ENCODE measurements at places on chromosomes 12 and 14.

DNA sequence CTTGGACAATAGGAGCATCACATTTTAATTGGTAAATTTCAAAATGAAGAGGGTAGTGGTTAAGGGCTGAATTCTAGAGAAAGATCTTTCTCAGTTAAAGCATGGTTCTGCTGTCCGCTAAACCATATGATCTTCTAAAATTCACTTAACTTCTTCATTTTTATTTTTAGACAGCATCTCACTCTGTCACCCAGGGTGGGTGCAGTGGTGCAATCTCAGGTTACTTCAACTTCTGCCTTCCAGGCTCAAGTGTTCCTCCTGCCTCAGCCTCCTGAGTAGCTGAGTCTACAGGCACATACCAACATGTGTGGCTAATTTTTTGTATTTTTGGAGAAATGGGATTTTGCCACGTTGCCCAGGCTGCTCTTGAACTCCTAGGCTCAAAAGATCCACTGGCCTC, 226.7 kb upstream of the ABCD2 start:
- no peak for DNase-seq

GRCh38 chr14:74495356-74495755, 1.8 kb downstream of the ISCA2 start:
- no peak for DNase-seq

GRCh38 chr12:64749461-64750200, 9.6 kb downstream of the GNS start:
- DNase-seq = no peak

GRCh38 chr12:44626883-44627282, 249.2 kb downstream of the NELL2 start:
- DNase-seq = no peak

DNA sequence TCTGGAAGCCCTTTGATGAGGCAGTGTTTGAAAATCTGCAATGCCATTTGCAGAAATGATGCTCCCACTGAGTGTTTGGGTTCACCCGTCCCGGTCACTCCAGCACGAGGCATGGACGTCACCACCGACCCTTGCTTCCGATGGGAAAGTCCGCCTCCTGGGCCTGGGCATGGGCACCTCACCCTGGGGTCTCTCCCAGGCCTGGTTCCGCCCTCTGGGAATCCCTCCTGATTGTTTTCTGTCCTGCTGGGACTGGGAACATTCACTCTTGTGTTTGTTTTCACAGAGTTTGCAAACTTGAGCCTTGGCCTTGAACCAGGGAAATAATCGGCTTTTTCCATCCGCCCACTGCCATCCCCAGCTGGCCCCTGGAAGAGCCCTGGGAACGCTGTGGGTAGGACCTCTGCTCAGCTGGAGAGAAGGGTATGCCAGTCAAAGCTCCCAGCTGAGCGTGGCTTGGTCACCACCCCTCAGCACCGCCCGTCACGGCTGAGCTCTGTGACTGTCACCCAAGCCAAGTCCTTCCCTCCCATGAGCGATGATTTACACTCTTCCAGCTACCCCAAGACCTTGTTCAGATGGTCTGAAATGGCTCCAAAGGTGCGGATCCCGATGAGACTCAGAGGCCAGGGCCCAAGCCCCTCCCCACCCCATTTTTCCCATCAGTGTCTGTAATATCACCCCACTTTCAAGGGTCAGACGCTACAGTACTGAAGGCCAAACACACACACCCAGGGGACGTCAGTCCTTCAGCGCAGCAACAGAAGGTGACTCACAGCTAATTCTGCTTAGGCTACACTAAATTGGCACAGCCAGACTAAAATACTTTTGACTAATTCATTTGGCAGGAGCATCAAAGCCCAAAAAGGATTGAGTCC, 34.1 kb upstream of the FZD10 start:
- no peak for DNase-seq

GRCh38 chr12:3231399-3231876, 154.3 kb downstream of the TSPAN9 start:
- DNase-seq = no peak

GRCh38 chr12:107319533-107320032, 226.2 kb upstream of the CRY1 start:
- no peak for DNase-seq

- no peak for DNase-seq
Observed at GRCh38 chr14:101186544-101186943, 283.0 kb upstream of the RTL1 start.

- DNase-seq = no peak
Observed at GRCh38 chr14:32934881-32935633, 3.6 kb upstream of the NPAS3 start.

DNA sequence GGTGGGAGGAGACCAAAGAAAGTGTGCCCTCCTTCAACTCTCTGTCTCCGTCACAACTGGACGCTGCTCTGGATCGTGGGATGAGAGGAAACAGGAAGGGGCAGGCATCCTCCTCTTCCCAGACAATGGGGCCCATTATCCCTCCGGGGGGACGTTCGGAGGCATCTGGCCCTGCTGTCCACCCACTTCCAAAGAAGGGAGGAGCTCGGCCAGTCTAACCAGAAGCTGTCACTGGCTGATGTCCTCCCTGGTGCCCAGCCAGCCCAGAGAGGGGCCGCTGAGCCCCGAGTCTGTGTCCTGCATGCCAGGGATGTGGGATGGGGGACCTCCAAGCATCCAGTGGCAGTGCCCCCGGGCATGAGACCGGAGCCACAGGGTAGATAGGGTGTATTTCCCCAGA, 39.8 kb upstream of the MEG3 start:
- no peak for DNase-seq

DNA sequence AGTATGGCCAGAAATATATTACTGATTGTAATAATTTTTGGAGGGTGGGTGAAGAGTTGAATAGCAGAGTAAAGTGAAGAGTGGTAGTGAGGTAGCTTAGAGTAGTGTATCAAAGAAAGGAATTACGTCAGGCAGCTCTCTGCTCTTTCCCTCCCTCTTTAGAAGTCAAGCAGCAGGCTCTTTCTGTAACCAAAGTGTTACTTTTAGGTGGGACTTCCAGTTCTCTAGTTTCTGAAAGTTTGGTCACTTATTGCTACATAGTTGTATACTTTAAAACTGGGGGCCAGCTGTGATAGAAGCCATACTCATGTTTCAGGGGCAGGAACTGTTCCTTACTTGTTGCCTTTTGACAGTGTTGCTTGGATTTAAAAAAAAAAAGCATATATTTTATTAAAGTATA, 30.6 kb downstream of the ATF7IP start:
- DNase-seq = no peak

- DNase-seq = no peak
Observed at GRCh38 chr12:116333402-116333801, 55.9 kb upstream of the MED13L start.

DNA sequence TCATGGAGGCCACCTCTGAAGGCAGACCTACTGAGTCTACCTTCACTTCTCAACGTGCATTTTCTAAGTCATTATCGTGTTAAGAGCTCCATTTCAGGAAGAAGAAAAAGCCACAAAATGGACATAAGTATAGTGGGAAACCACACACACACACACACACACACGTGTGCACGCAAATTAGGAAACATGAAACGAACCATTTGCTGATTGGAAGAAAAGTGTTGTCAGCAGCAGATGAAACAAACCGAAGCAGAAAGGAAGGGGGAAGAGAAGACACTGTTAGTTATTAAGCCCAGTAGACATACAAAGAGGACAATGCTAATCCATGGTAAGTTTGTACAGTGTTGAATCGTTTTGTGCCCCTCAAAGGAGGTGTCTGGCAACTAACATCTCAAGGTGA, 9.9 kb upstream of the VPS33A start:
- no peak for DNase-seq

- no peak for DNase-seq
Observed at GRCh38 chr14:64611358-64612020, 61.7 kb downstream of the PPP1R36 start.

DNA sequence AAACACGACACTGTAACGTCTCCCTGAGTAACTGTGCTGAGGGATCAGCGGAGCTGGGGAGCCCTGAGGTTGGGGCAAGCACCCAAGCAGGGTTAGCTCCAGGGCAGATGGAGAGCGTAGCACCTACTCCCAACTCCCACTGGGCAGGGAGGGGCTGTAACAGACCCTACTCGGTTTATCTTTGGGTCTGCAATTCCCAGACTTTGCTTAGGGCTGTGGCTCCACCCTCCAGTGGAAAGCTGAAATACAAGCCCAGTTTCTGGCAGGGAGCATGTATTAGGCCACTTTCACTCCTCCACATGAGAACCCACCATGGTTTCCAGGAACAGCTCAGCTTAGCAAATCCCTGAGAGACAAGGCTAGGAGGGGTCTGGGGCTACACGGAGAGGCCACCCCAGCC, 17.3 kb upstream of the TC2N start:
- no peak for DNase-seq

DNA sequence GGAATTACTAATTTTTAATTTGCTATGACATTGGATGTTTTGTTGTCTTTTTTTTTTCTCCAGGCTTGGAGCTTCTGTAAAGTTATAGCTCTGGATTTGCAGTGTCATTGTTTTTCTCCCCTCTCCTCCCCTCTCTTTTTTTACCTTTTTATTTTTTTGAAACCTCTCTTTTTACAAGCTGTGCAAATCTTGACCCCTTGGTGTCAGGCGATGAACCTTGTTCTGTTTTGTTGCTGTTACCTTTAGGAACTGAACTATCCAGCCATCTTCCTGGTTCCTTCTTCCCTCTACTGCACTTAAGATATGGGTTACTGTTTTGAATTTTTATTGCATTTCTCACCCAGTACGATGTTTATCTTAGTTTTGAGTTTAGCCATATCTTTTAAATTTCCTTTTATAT, 13.7 kb downstream of the KTN1 start:
- no peak for DNase-seq

DNA sequence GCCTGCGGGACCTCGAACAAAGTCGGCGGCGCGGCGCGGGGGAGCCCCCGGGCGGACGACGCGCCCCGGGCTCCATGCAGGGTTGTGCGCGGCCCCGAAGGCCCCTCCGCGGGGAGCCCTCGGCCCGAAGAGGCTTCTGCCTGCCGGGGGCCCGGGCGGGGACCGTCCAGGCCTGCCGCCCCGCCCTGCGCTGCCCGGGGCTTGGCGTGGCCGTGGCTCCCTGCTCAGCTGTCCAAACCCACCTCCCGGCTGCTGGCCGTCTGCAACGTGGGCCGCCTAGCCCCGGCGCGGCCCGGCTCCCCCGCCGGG, 670 bp downstream of the DYRK2 start:
- DNase-seq = no peak

GRCh38 chr14:67446371-67447032, 34.5 kb upstream of the PLEK2 start:
- DNase-seq = no peak

- DNase-seq = no peak
Observed at GRCh38 chr12:128970110-128970509, 116.8 kb downstream of the GLT1D1 start.

- no peak for DNase-seq
Observed at GRCh38 chr12:70686299-70686698, 49.1 kb upstream of the PTPRB start.

GRCh38 chr12:59067083-59067482, 146.8 kb upstream of the LRIG3 start:
- no peak for DNase-seq

- DNase-seq = no peak
Observed at GRCh38 chr12:59619461-59620240, 23.8 kb downstream of the SLC16A7 start.

DNA sequence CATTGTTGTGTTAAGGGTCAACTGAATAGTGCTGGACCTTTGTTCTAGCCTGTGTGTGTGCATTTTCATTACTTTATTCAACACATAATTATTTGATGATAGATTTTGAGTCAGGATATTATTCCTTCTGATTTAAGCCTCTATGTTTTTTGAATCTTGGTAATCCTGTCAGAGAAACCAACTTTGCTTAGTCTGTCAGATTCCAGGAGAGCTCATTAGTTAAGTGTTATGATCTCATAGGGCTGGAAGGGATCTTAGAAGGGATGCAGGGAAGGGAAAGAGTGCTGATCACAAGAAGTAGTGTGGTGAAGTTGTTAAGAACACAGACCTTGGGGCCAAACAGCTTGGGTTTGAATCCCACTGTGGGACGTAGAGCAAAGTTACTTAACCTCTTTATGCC, 52.9 kb downstream of the SCN8A start:
- DNase-seq = no peak

- no peak for DNase-seq
Observed at GRCh38 chr14:103889313-103890051, 38.8 kb upstream of the TDRD9 start.

DNA sequence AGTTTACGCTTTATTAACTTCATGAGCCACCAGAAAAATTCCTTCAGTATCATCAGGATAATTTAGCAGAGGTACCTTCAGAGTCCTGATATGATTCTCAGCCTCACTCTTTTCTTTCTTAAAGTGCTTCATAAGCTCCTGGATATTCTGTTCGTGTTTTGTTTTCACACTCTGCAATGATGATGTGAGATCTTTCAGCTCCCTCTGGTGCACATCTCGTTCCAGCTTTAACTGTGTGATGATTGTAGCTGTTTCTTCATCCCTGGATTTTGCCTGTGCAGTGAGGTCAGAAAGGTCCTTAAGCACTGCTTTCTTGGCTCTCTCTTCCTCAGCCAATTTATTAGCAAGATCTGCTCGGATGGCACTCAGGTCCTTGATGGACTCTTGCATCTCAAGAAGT, 156.7 kb downstream of the CEP128 start:
- DNase-seq = no peak

DNA sequence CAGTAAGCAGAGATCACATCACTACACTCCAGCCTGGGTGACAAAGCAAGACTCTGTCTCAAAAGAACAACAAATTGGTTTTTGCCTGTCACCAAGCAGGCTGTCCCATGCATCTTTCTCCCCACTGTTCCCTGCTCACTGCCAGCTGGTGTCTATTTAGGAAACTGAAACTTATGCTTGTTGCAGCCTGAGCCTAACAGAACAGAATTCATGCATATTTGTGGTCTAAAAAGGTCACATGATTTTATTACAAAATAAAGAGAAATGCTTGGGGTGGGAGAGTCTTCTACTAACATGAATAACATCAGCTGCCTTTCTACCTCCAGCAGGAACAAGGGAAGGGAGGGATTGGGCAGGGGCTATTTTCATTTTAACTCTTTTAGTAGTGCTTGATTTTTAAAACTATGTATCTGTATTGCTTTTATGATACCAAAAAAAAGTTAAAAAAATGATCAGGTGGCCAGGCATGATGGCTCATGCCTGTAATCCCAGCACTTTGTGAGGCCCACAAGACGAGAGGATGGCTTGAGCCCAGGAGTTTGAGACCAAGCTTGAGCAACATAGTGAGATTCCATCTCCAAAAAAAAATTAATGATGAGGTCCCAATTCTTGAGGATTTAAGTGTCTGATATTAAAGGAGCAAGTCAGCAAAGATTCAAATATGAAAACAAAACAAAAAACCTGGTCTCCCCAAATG, 923 bp downstream of the STAT2 start:
- DNase-seq = peak; percentile 69

DNA sequence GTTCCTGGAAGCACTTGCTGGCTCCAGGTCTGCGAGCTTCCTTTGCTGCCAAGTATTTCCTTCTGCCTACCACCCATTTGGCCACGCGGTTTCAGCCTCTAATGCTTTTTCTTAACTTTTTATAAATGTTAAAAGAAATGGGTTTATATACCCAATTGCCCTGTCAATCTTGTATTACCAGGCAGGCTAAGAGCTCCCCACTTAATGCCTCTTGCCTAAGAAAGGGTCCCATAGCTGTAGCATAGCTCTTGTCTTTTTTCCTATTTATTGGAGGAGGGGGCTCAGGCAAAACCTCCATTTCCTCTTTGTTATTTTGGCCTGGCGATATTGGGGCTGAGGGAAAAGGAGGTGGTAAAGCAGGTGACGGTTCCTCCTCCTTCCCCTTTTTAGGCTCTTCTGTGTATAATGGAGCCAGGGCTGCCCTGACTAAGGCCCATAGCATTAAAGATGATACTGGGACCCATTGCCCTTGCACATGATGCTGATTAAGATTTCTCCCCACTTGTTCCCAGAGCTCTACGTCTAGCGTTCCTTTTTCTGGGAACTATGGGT, 21.6 kb upstream of the BLTP3B start:
- DNase-seq = no peak

All from fibroblast of skin of left quadriceps (primary cell).